BE2C (cell line): ENCODE measurements at places on chromosomes 1 and 21.

DNA sequence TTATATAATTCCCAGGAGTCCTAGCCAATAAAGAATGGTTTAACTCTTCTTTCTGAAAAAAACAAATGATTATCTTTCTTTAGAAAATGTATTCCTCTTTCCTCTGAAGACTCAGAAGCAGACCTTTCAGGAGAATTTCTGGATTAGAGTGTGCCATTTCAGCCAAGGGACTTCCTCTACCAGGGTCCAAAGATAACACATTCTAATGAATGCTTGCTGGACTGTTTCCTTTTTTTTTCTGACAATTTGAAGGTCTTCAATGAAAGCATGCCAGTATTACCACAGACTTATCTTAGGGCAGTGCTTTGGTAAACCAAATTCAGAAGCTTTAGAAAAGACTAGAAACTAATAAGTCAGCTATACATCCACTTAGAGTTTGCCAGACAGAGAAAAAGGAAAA, 80.5 kb downstream of the RERE start:
- DNase-seq: no peak

- no peak for DNase-seq
These were observed 24.0 kb upstream of the CPT2 start for GRCh38 chr1:53172426-53173128.

DNA sequence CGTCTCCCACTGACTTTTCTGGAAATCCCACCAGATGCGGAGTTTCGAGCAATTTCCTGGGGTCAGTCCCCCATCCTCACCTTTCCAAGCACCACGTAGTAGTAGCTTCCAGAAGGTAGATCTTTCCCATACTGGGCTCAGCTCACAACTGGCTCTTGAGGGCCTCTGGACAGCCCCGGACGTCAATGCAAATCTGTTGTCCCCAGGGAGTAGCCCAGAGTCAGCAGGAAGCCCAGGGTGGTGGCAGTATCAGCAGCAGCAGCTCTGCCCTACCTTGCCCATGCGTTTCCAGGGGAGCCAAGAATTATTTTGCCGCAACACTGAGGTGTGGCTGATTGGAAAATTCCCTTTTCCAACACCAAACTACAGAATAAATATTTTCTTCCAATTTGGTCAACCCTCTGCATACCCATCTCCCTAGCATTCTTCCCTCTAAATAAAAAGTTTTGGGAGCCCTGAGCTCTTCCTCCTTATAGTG, 70.3 kb downstream of the CD46 start:
- no peak for DNase-seq

GRCh38 chr1:234629026-234629425, 19.0 kb upstream of the IRF2BP2 start:
- DNase-seq: no peak

DNA sequence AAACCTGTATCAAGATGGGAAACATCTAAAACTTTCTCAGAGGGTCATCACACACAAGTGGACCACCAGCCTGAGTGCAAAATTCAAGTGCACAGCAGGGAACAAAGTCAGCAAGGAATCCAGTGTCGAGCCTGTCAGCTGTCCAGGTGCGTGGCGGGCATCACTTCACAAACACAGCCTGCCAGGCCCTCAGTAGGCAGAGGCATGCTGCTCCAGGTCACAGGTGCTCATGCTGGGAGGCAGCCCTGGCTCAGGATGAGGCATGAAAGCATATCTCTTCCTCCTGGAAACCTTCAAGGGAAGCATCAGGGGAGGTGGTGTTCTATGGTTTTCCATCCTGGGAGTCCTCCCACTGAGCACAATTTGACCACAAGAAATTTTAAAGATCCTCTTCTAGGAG, 6.3 kb downstream of the CD2 start:
- DNase-seq: no peak

DNA sequence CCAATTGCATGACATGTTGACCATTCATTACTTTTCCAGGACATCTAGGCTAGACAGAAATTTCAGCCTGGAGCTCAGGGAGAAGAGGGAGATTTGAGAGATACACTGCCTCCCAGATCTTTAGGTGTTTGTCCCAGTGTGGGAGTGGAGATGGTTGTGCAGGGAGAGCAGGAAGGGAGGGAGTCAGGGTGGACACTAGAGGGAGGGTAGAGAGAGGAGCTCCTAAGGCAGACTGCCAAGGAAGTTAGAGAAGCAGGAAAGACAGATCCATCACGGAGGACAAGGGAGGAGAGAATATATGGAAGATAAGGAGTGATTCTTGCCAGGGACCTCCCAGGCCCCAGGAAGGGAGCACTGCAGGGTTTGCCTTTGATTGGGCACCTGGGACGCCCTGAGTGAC, 8.7 kb downstream of the CDCA8 start:
- DNase-seq: no peak

DNA sequence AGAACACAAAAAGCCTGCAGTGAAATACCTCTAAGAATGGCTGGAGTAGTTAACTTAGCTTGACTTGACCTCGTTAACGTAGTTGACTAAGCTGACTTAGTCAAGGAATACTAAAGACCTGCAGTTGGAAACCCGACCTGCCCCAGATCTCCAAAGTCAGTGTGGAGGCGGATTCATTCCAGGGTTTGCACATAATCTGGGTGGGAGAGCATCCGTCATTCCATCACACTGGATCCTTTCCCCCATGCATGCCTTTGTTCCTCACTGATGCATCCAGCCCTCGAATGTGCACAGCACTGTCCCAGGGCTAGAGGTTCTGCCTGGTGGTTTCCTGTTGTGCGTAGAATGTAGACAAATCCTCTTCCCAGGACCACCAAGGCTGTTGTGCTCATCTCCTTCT, 76.4 kb downstream of the KCNN3 start:
- no peak for DNase-seq

DNA sequence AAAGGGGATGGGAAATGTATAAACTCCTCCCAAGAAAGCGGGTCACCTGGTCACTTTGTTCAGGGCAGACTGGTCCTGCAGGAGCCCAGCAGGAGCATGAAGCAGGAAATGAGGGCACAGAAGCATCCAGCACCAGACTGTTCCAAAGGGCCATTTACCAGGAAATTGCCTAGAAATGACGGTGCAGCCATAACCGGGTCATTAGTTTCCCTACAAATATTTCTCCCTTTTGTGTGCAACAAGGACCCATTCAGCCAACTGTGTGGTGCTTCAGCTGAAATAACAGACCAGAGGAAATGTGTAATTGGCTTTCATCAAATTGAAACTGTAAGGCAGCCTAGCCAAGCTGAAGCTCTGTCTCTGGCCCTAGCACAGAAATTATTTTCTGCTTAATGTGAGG, 7.6 kb upstream of the CTTNBP2NL start:
- no peak for DNase-seq

DNA sequence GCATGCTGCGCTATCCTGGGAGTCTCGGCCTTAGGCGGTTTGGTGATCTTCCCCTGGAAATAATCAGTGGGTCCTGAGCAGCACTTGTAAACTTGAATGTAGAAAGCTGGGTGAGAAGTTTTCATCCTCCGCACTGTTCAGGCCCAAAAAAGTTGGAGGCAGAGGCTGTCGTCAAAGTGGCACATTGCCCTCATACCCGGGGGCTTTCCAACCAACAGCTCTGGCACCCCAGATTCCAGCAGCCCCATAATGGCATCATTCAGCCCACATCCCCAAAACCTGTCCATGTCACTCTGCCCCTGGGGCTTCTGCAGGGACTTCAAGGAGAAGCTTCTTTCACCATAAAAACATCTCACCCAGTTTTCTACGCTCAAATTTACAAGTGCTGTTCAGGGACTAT, 59.3 kb downstream of the TOR1AIP2 start:
- no peak for DNase-seq

DNA sequence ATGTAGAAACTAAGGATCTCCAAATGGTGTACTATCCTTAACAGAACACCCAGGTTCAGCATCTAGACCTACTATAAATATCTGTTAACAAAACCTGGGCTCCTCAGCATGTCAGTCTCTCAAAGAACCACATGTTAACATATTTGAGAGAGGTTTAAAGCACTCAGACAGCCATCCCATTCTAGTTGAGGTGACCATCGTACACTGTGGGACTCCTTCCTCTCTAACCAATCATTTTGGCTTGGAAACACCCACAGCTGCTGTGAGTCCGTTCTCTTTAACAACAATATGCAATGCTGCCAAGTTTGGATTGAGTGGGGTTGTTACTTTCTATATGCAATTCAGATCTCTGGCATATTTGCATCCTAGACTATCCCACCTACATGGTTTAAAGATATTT, 105.8 kb downstream of the MRPL39 start:
- no peak for DNase-seq

- no peak for DNase-seq
These were observed 171.6 kb downstream of the TRIM33 start for GRCh38 chr1:114339379-114339778.

GRCh38 chr1:14593302-14593701, 5.2 kb upstream of the KAZN start:
- no peak for DNase-seq

DNA sequence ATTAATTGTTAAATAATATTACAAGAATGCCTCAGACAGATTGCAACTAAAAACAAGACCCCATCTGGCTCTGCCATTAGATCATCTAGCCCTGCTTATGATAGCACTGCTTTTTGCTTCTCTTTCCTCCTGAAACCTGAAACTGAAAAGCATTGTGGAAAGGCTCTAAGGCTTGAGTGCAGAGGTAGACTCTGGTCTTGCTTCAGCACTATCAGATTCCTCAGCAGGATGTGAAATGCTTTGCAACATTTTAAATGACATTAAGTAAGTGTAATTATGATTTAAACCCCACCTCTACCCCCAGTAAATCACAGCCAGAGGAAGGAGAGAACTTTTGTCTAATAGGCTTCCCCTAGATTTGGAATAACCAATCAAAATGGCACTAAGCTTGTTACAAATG, 32.9 kb downstream of the PHC2 start:
- DNase-seq: no peak

GRCh38 chr21:16569679-16570078, 839.9 kb downstream of the USP25 start:
- DNase-seq: no peak

DNA sequence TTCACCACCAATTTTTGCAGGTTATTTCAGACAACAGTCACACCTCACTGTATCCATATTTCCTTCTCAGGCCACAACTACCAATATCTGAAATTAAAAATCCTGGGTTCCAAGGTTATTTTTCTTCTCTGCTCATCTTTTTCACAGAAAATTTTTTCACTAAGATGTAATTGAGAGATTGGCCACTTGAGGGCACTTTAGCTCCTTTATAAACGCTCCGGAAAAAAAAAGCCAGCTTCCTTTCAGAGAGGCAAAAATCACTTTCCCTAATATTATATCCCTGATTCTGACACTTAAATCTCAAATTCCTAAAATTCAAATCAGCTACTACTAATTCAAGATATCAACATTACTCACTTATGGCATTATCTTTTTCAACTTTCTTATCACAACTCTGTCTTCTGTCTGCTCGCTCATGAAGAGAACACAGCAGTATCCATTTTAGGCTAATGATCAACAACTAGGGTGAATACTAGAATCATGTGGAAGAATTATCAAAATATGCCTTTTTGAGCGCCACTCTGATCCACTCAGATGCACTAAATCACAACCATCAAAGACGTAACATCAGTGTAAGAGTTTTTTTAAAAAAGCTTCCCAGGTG, 101.4 kb upstream of the RGS1 start:
- no peak for DNase-seq

- no peak for DNase-seq
These were observed 173.0 kb upstream of the UBE2U start for GRCh38 chr1:64030411-64030810.

GRCh38 chr21:29130270-29130969, at the start of gene MAP3K7CL:
Gene MAP3K7CL (plus strand): TSS chr21:29130644. CDS start chr21:29133345, 2,701 bp downstream.
- no peak for DNase-seq

DNA sequence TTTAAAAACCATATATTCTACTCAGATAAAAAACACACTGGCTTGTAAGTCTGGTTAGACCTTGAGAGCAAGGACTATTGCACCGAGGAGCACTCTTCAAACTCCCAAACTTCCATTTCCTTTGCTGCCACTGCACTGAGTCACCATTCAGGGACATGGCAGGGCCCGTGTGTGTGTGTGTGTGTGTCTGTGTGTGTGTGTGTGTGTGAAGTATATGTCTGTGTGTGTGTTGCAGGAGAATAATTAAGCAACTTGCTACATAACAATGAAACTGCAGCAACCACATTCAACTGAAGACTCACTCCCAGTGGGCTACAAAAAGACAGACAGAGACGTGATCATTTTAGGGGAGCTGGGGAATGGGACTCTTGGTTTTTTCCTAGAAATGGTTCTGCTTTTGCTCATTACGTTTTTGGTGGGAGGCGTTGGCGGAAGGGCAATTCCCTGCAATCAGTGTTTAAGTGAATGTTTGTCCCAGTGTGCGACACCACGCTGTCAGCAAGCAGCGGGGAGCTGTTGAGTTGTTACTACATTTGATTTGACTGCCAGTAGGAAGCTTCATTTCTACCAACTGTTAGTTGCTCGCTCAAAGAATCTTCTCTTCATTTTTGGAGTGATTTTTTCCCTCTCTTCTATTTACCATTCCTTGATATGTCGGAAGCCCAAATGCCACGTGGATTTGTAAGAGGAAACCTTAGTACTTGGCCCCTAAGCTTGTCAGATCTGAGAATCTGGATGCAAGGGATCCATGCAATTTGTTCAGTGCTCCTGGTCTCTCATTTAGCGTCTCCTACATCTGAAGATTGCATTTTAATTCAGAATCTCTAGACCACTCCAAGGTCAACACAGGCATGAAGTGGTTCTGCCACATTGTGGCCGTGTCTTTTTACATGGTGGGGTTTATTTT, 36.1 kb downstream of the ESRRG start:
- peak; percentile 35 for DNase-seq

- no peak for DNase-seq
These were observed 7.6 kb upstream of the CLCA2 start for GRCh38 chr1:86416343-86416742.

DNA sequence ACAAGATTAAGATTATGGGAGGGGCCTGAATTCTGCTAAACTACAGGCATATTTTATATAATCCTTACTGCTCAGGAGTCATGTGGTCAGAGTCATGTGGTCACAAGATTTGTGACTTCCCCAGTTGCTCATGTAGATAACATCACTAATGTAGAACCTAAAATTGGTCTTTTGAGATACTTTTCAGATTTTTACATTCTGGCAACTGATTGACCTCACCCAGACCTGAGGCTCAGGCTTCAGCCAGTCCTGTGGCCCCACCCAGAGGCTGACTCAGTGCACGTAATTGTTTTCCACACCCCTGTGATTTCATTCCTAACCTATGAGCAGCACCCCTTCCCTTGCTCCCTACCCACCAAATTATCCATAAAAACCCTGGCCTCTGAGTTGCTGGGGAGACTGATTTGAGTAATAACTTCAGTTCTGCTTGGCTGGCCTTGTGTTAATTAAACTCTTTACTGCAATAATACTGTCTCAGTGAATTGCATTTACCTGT, 41.7 kb upstream of the ZNF326 start:
- DNase-seq: peak; percentile 36

DNA sequence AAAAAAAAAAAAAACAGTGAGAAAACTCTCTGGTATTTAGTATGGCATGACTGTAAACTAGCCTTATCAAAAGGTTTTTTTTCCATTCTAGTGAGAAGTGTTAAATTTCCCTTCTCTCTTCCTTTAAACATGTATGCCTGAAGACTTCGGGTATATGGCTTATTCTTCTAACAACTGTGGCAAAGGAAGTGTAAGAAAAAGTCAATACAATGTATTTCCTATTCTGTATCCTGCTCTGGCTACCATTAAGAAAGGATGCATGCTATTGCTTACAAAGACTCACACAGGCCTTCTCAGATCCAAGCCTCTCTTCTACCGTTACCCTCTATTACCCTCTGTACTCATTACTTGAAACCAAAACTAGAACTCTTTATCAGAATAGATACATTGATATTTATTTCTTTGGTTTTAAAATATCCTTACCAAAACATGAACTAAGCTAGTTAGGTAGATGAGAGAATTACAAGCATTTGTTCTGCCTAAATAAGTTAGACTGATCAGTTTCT, 8.4 kb downstream of the CEPT1 start:
- DNase-seq: no peak
